ENCODE measurements at places on chromosomes 13 and 19. TPM values are rescaled to one million over a fixed set of nuclear protein-coding genes. Genes with fewer than 3 reads are reported as not detected.
A peak's percentile ranks its signal among the peaks of the same experiment; 100 is the strongest.

- DNase-seq: no peak
Measured at GRCh38 chr19:31890230-31890629, 455.2 kb upstream of the ZNF507 start.

- no peak for DNase-seq
Measured at GRCh38 chr19:21432590-21432989, 35.7 kb downstream of the ZNF493 start.

DNA sequence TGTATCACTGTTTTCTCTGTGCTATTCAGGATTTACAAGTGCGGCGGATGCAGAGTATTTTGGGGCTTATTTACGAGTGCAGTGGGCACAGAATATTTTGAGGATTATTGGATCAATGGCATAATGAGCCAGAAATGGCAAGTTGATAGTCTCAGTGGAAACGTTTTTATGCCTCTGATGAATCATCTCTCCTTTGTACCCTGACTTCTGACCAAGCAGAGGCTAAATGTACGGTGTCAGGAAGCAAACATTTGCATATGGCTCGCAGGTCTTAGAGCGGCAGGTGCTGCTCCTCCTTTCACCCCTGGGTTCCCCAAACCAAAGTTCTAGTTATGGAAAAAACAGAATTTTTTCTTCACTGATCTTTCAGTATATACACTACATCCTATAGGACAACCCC is 94.5 kb downstream of the LIG4 start:
- DNase-seq: no peak

The BABAM1 gene
- total RNA-seq: 59.3 TPM

DNA sequence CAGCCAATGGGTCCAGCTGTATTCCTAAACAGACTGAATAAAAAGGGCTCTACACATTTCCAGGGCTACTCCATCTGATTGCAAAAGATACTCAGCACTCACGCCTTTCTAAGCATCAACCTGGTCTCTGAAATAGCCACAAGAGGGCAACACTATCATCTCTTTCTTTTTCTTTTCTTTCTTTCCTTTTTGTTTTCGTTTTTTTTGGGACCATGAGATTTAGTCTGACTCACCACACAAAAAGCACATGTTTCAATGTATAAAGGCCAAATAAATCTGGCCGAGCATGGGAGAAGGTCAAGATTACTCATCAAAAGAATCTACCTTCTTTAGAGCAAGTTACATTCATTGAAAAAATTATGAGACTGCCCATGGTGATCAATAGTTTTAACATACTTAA is 805.6 kb upstream of the ARGLU1 start:
- peak; percentile 76 for DNase-seq

GRCh38 chr13:27158335-27158734 is 13.3 kb downstream of the USP12 start:
- no peak for DNase-seq

The CEACAM3 gene
- not detected for total RNA-seq

The NCR1 gene
- total RNA-seq: not detected

All from fibroblast of the aortic adventitia (primary cell).